ENCODE measurements at places on chromosomes 4 and X.

DNA sequence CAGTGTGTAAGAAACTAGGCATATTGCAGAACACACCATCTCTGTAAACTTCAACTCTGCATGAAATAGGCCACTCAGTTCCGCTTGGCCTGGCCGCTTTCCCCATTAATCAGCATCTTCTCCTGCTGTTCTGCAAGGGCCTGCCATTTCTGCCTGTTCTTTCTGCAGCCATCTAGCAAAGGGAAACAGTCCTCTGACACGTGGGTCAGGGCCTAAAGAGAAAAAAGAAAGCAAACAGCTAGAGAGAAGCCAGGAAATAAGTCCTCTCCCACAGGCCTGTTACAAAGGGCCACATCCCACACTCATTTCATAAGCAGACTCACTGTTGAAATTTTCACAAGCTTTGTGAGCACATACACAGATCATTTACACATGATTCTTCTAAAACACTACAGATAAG is 130.1 kb downstream of the PDE5A start:
- DNase-seq = no peak

DNA sequence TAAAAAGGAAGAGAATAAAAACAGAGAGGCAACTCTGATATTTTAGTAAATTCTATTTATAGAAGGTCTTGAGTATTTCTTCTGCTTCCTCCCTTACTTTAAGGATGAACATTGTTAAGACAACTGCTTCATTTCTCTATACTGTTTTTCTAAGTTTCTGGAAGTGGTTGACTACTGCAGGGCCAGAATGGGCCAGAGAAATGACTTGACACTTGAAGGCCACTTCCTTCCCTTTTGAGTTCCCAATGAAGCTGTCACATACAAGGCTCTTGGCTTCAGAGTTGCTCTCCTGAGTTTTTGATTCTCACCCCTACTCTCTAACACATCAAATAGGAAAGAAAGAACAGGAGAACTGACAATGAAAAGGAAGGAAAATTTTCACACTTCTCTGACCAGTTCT is 37.6 kb downstream of the PKD2 start:
- no peak for DNase-seq

- DNase-seq = no peak
These were observed 173.0 kb downstream of the RBM46 start for GRCh38 chr4:154954117-154954516.

DNA sequence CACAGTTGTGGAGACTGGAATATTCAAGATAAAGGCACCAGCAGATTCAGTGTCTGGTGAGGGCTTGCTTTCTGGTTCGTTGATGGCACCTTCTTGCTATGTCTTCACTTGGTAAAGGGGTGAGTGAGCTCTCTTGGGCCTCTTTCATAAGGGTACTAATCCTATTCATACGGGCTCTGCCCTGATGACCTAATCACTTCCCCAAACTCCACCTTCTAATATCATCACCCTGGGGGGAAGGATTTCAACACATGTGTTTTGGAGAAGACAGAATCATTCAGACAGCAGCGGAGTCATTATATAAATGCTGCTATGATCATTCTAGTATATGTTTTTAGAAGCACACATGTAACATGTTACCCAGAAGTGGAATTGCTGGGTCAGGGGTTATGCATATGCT is 295.3 kb upstream of the CTSO start:
- DNase-seq = no peak

GRCh38 chrX:130485870-130486269 is 84.1 kb downstream of the RBMX2 start:
- no peak for DNase-seq

- DNase-seq = no peak
These were observed 346.0 kb upstream of the GATB start for GRCh38 chr4:152106781-152107321.

GRCh38 chrX:18422886-18423285 is 2.5 kb upstream of the CDKL5 start:
- no peak for DNase-seq
